SW480 (cell line): ENCODE measurements at places on chromosomes 4 and X.

GRCh38 chr4:78484574-78484973 is 67.0 kb upstream of the ANXA3 start:
- DNase-seq: no peak

DNA sequence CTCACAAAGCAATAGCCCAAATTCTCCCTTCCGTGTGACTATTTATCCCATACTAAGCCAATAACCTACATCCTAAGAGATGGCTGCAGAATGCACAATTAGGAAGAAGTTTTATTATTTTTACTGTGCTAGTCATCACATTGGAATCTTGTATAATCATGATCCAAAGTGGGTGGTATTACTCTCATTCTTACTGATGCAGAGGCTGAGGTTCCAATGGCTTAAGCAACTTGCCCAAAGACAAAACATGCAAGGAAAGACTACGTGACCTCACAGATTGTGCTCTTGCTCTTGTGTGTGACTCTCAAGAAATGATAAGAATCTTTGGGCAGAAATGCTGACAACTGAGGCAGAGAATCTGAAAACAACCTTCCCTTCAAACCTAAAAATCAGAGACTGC is 212.2 kb downstream of the LDB2 start:
- no peak for DNase-seq

DNA sequence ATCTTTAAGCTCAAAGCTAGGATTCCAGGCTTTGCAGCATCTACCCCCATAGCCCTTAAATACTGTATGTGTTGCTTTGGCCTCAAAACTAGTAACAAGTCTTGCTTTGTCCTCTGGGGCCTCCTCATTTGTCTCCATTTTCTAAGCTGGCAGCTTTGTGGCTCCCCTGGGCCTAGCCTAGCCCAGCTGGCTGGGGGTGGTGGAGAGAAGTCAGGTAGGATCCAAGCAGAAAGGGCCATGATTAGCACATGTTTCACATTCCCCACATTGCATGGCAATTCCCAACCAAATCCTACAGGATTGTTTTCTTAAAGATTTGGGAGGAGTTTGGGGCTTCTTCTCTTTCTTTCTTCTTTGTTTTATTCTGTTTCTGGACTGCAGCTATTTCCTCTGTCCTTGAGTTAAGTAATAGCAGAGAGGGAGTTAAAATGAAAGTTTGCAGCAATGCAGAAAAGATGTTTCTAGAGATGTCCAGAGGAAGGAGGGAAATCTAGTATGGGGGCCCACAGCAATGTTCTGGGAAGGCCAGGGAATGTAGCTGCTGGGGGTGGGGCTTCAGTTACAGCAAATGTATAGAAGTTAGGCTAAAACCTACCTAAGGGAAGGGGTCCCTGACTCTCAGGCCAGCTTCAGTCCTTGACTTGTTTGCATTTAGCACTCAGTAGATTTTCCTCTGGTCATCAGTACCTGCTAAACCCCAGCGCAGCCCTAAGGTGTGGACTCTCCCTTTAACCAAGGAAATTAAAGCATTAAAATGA is 92.1 kb downstream of the SHROOM4 start:
- no peak for DNase-seq

- DNase-seq: no peak
These were observed 494.6 kb upstream of the FAM241A start for GRCh38 chr4:111650674-111651086.
